ENCODE measurements at places on chromosomes 16 and 17. TPM values are rescaled to one million over a fixed set of nuclear protein-coding genes. Genes with fewer than 3 reads are reported as not detected.

The VMO1 gene
- total RNA-seq = 12.5 TPM

DNA sequence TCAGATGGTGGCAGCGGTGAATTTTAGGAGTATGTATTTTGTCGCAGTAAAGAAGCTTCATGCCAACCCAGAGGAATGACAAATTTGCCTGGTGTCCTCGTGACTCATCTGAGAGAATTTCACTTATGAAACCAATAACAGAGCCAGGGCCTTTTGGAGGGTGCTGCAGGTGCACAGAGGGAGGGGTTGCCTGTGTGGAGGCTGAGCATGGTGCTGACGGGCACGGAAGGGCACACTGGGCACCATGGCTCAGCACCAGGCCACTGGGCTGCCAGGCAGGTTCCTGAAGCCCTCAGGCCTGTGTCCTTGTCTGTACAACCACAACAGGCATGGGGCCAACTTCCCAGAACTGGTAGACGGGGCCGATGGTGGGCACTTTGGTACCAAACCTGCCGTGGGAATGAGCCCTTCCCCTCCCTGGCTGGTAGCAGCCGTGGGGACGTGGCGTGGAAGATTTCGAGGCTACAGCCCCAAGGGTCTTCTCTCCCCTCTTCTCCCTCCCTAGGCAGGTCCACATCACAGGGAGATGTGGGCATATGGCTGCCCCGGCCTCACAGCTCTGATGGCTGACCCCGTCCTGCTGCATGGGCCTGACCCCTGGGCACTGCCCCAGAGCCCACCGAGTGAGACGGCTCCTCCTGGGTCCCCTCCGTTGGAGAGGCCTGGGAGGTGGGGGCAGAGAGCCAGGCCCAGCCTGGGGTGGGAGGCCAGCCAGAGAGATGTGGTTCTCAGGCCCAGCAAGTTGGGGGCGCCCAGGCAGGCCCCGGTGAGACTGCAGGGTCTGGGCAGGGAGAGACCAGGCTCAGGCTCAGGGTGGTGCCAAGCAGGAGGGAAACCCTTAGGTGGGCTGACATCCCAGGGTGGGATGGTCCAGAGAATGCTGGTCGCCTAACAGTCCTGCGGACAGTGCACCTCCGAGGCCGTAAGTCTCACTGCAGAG is 30.2 kb upstream of the ZNF469 start:
- no peak for DNase-seq

- no peak for DNase-seq
Observed at GRCh38 chr17:17172001-17172939, 33.9 kb downstream of the PLD6 start.

The DPEP3 gene
- total RNA-seq = not detected

DNA sequence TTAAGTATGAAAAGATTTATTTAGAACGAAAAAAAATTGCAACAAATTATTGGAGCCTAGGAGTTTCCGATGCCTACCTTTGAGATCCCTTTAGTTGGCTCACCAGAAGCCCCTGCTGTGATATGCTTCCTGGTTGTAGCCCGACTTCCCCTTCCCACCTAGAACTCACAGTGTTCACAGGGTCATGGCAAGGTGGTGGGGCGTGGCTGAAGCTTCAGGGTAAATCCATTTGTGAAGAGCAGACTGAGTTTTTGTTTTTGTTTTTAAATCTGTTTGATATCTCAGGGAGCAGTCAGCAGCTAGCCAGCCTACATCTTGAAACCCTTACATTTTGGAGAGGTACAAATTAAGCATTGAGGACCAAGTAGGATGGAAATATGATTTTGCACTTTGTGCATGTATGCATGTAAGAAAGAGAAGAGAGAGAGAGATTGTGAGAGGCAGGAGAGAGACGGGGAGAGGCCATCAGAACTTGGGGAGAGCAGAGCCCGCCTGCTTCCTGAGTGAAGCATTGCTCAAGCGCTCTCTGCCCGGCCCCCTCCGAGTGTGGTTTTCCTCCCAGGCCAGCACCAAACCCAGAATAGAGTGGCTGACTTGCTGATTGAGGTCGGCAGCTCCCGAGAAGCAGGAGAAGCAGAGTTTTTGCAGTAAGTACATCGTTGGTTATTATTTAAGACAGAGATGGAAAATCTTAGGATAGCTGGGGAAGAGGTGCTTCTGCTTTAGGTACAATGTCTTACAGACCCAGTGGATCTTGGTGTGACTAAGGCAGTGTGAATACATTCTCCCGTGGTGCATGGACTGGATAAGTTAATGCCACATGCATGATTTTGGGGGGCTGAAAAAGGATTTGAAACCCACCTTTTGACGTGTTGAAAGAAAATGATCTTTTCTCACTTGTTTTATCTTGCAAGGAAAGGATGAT is 64.2 kb downstream of the SPECC1 start:
- no peak for DNase-seq

GRCh38 chr17:56499799-56500388 is 93.6 kb upstream of the NOG start:
- DNase-seq = no peak

GRCh38 chr17:58317421-58318064 is 11.1 kb downstream of the TSPOAP1 start:
- DNase-seq = no peak

- no peak for DNase-seq
Observed at GRCh38 chr17:45299361-45299760, 17.5 kb downstream of the MAP3K14 start.

DNA sequence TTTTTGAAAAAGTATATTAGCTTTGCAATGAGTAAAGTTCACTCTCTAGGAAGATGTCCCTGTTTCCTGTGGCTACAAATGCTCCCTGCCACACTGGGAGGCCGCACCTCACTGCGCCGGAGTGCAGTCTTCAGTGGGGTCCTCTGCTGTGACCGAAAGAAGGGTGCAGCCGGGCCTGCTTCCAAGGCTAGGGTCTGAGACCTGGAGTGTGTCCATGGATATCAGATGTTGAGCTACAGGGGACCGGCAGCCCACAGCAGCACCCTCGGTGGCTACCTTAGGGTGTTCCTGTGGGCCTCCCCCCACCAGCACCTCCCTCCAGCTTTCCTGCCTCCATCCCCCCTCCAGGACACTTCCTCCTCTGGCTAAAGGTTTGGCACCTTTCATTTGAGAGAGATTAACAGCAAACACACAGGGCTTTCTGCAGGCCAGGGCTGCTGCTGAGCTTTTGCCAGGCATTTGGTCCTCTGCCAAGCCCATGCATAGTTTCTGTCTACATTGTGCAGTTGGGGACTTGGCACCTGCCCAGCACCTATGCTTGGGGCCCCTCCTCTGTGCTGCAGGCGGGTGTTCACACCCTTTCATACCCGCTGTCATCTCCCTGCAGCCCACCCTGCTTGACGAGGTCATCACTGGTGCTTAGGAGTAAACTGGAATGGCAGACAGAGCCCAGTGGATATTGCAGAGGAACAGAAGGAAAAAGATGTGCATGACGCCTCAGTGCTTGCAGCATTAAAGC is 33.8 kb upstream of the CRISPLD2 start:
- no peak for DNase-seq

The PRAC1 gene
- total RNA-seq = 9.6 TPM

GRCh38 chr16:8962393-8963009 is 1.2 kb downstream of the USP7 start:
- DNase-seq = no peak

GRCh38 chr17:73795730-73796129 is 151.5 kb upstream of the SDK2 start:
- DNase-seq = no peak

GRCh38 chr17:39165178-39165840 is 652 bp downstream of the ARL5C start:
- DNase-seq = no peak

GRCh38 chr16:23843143-23843542 is 7.4 kb downstream of the PRKCB start:
- DNase-seq = no peak

The CCL8 gene
- 1.5 TPM for total RNA-seq

- DNase-seq = no peak
Observed at GRCh38 chr16:83046664-83047063, 419.9 kb downstream of the CDH13 start.

GRCh38 chr17:73580073-73580710 is 64.1 kb downstream of the SDK2 start:
- no peak for DNase-seq

DNA sequence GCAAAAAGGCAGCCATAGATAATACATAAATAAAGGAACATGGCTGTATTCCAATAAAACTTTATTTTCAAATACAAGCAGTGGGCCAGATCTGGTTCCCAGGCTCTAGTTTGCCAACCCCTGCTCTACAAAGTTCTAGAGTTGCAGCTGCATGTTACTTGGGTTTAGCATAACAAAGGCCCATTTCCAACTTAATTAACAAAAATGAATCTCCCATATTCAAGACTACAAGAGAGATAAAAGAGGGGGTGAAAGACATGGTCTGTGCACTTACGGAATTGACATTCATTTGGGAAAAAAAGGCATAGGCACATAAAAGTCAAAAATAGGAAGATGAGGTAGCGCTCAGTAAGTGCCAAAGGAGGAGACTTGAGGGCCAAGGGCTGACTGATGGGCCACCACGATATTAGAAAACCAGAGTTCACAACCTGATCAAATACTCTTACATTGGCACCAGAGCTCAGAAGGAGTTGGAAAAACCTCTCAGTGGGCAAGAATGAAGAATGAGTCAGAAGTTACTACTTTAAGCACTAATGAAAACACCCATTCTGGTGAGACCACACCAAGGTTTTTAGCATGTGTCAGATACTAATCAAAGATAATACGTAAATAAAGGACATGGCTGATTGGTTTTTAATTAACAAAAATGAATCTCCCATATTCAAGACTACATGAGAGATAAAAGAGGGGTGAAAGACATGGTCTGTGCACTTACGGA is 164.0 kb downstream of the VPS53 start:
- no peak for DNase-seq

The PRSS27 gene
- total RNA-seq = 61.6 TPM

The INTS2 gene
- 12.8 TPM for total RNA-seq

- DNase-seq = no peak
Observed at GRCh38 chr17:37339321-37339720, 36.5 kb upstream of the C17orf78 start.

The HS3ST2 gene
- total RNA-seq = 11.8 TPM

GRCh38 chr17:40124279-40125141 is 2.7 kb downstream of the MSL1 start:
- no peak for DNase-seq

DNA sequence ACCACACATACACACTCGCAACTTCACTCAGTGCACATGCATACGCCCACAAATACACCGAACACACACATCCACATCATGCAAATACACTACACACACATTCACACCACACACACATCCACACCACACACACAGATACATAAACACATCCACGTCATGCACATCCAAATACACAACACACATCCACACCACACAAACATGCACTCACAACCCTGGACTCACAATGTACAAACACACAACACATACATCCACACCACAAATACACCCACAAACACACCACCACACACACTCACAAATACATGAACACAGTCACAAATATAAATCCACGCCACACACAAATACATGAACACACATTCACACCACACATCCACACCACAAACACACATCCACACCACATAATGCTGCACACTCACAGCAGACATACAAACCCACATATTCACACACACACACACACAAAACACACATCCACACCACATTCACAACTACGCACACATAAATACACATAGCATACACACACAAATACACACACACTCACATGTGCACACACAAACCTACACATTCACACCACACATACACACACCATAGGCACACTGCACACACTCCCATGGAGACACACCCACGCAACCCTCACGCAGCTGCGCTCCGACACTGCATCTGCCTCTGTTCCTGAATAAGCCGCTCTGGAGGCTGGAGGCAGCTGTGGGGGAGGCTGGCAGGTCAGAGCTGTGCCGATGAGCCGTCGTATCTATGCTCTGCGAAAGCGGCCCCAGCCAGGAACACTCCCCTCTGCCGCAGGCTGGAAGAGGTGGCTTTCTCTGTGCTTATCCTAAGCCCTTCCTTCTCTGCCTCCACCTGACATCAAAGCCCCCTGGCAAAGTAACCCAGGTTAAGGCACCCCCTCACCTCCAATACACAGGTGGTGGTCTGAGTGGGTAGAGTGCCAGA is 141.8 kb downstream of the GRIN2A start:
- no peak for DNase-seq

GRCh38 chr17:67526700-67527099 is 149.6 kb downstream of the PITPNC1 start:
- no peak for DNase-seq

DNA sequence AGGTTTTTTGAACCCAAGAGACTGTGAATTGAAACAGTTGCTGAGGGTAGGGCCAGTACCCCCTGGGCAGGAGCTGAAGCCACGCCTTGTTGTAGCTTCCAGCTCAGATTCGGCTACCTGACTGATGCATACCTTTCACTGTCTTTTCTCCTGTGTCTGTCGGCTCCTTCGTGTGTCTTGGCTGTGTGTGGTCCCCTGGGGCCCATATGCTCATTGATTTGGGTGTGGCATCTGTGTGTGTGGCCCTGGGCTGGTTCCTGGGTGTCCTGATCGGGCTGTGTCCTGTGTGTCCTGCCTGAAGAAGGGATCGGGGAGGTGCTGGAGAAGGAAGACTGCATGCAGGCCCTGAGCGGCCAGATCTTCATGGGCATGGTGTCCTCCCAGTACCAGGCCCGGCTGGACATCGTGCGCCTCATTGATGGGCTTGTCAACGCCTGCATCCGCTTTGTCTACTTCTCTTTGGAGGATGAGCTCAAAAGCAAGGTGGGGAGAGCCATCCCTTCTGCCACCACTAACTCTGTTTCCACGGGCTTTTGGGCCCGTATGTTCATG is 20.9 kb downstream of the CASKIN2 start:
- no peak for DNase-seq

The SEZ6 gene
- total RNA-seq = not detected

DNA sequence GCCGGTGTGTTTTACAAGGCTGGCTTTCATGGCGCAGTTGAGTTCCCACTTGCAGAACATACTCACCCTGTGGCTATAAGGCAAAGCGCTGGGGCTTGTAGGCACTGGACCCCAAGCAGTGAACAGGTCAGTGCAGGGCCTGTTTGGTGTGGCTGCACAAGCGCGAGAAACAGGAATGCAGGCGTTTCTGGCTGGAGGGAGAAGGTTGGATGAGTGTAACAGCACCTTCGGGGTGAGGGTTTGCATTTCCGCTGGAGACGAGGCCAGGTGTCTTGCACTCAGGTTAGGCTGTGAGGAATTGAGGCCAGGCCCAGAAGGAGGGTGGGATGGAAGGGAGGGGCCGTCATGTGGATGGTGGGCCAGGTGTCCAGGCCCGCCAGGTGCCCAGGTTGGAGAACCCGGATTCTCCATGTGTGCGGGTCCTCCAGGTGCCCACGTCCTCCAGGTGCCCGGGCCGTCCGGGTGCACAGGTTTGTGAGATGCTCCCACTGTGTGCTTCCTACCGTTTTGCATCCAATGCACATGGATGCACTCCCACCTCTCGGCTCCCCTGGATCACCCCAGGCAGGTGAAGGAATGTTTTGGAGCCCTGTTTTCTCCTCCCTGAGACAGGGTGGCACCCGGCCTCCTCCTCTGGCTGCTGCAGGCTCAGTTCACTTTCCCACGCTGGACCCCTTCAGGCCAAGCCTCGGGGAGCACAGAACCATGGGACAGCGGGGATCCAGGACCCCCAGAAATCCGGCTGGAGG is 46.0 kb downstream of the SLC7A5 start:
- DNase-seq = no peak

Data from vagina (tissue), 2 donors.